ENCODE measurements at places on chromosomes 16 and 17. TPM values are rescaled to one million over a fixed set of nuclear protein-coding genes. Genes with fewer than 3 reads are reported as not detected.

Gene MYH8
- not detected for total RNA-seq

Gene NUFIP2
- total RNA-seq = 113 TPM

Gene KRTAP3-1
- not detected for total RNA-seq

Gene PHOSPHO1
- not detected for total RNA-seq

Gene FBXW10
- not detected for total RNA-seq

Gene SHISA9
- total RNA-seq = 0.07 TPM

Gene PIEZO1
- 55.7 TPM for total RNA-seq

Gene AHSP
- not detected for total RNA-seq

Gene APOH
- total RNA-seq = not detected

Gene NT5M
- total RNA-seq = 6.0 TPM

Gene HERPUD1
- 146 TPM for total RNA-seq

Gene CCL1
- total RNA-seq = not detected

Gene ITGAL
- 390 TPM for total RNA-seq

Gene STAC2
- not detected for total RNA-seq

Gene ALOX15
- not detected for total RNA-seq

Gene FBXO39
- 0.37 TPM for total RNA-seq

Gene HOXB6
- not detected for total RNA-seq

Gene MYBBP1A
- total RNA-seq = 71.3 TPM

Gene TP53TG3F
- not detected for total RNA-seq

Gene SLC5A10
- not detected for total RNA-seq

Gene PSMC5
- 129 TPM for total RNA-seq

Gene PRSS33
- total RNA-seq = not detected

Gene CASKIN2
- 1.7 TPM for total RNA-seq

Gene ZSCAN10
- total RNA-seq = 0.14 TPM

Gene CNTNAP1
- 4.4 TPM for total RNA-seq

Gene CFAP119
- total RNA-seq = 3.6 TPM

Gene KRTAP4-9
- total RNA-seq = not detected
